ENCODE measurements at places on chromosomes 5 and 9.
A peak's percentile ranks its signal among the peaks of the same experiment; 100 is the strongest.

GRCh38 chr9:89547000-89547399, 49.1 kb upstream of the SEMA4D start:
- DNase-seq, result no peak

- DNase-seq, result no peak
These were observed 100.4 kb downstream of the PDE4D start for GRCh38 chr5:59792983-59793585.

GRCh38 chr9:21031091-21031807, at the start of gene HACD4:
Gene HACD4, minus strand, starts transcription at chr9:21031640. Its CDS starts 50 bp downstream, at chr9:21031590.
- DNase-seq, result peak; percentile 66

DNA sequence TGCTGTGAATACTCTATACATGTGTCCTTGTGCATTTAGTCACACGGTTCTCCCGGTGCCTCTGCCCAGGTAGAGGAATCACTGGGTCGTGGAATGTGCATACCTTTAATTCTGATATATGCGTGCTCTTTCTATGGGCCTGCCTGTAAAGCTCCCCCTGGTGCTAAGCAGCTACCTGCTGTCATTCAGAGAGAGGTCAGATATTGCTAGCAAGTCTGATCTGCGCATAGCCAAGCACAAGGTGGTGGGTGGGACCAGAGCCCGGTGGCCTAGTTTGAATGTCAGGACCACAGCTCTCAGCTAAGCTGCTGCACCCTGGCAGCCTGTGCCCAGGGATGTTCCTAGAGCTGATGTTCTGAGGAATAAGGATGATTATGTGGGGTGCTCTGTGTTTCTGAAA, 33.4 kb downstream of the TJP2 start:
- DNase-seq, result no peak

DNA sequence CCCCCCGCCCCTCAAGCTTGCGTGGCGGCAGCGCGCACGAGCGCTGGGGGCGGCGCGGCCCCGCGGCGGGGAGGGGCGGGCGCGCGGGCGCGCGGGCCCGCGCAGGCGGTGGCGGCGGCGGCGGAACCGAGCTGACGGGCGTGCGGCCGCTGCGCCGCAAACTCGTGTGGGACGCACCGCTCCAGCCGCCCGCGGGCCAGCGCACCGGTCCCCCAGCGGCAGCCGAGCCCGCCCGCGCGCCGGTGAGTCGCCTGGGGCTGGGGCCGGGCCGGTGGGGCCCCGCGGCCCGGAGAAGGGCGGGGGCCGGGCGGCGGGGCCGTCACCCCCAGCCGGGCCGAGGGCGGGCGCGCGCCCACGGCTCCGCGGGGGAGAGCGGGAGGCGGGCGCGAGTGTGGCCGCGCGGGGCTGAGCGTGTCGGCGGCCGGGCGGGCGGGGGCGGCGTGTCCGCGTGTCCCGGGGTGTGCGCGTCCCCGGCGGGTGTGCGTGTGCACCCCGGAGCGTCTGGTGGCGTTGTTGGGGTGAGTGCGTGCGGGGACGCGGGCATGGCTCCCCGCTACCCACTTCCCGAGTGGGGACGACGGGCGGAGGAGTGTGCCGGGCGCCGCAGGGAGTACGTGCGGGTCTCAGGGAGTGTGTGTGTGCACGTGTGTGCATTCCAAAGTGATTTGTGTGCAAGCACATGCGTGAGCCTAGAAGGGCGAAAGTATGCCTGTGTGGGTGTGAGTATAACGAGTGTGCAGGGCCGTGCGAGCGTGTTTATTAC, at the start of gene NEK6:
TSS of gene NEK6 (plus strand) at position 106 of the 763 bp plus-strand sequence. CDS start 44,016 bp downstream, outside the sequence.
- DNase-seq, result peak; percentile 15

GRCh38 chr5:78102500-78102899, 192.0 kb downstream of the AP3B1 start:
- DNase-seq, result no peak

- peak; percentile 59 for DNase-seq
These were observed 106.1 kb upstream of the CPEB4 start for GRCh38 chr5:173781816-173782670.

GRCh38 chr5:80141147-80141671, 106.1 kb downstream of the THBS4 start:
- no peak for DNase-seq

DNA sequence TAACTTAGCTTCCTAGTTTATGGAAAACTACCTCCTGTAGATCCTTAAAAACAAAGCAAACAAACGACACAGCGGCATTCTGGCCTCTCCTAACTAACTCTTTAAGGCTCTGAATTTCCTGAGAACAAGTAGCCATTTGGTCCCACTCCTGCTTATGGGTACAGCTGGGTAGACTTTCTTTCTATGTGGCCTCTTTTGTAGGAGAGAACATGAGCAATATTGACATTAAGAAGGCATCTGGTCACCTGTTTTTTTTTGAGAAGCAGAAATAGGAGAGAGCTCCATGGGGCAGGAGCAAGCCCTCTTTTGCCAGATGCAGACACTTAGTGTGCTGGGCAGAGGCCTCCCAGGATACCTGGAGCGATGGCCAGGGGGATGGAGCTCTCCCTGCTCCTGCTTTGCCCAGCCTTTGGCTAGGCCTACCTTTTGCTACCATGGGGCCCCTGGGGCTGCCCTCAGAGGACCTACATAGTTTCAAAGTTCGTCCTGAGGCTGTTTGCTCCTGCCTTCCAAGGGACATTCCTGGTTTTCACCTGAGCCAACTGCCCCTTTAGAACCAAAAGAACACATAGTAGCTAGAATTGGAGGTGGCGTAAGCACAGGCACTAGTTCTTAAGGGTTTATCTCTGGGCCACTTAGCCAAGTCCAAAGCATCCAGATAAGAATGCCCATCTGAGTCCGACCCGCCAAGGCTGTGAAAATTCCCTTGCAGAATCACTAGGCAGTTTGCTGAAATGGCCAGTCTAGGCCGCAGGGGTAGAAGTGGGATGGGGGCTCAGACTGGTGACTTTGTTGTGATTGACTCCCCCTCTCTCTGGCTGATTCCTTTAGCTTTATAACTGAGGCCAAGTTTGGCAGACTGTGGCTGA, 2.4 kb upstream of the STC2 start:
- no peak for DNase-seq

DNA sequence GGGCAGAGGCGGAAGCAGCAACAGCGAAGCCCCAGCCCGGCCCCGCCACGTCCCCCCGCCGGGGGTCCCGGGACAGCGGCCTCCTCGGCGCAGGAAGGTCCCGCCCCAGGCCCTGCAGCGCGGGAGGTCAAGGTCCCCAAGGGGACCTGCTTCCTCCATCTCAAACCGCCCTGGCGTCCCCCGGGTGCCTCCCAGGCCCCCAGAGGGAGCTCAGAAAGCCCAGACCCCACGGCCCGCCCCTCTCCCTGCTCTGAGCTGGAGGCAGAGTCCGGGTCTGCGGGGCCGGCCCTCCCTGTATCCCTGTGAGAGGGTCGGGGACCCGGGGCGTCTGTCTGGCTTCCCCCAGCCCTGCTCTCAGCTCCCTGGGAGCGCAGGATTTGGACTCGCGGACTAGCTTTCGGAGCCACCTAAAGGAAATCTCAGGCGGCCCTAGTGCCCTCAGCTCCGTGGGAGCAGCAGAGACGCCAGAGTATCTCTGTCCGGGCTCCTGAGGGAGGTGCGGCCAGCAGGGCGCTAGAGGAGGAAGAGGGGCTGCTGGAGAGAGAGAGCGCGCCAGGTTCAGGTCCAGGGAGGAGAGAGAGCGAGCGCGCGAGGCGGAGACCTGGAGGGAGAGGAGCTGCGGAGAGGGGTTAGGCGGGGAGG, 30.7 kb downstream of the EXOC3 start:
- DNase-seq, result peak; percentile 28

DNA sequence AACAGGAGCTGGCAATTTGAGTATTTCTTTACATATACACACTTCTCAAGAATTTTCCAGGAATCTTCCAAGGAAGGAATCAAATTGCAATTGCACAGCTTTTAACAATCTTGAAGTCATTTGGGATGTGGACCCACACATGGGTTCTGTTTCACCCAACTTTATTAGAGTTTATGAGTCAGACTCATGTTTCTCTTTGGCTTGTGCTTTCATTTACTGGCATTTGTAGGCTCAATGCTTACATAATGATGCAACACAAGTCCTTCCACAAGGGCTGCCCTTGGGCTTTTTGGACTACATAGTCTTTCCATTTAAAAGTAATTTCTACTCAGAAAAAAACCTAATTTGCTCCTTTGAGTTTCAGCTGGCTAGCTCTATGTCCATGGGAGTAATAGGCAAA, 4.6 kb upstream of the CDC37L1 start:
- DNase-seq, result no peak

DNA sequence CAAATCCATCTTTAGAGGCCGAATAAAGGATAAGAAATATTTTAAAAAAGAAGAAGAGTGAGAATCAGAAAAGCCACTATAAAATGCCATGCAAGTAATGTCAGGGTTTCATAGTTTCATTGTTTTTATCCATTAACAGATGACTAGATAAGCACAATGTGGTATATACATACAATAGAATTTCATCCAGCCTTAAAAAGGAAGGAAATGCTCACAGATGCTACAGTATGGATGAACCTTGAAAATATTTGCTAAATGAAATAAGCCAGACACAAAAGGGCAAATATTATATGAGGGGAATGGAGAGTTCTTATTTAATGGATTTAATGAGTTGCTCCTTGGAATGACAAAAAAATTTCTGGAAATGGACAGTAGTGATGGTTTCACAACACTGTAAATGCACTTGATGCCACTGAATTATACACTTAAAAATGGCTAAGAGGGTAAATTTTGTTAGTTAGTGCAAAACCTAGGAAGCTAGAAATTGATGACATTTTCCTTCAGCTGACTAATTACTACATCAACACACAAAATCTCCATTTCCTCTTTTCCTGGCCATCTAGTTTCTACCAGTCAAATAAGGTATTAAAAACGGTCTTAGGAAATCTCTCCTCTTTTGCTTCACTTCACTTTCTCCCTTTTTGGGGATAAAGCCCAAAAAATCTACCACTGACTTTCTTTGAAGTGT, 86.6 kb downstream of the GNA14 start:
- no peak for DNase-seq

DNA sequence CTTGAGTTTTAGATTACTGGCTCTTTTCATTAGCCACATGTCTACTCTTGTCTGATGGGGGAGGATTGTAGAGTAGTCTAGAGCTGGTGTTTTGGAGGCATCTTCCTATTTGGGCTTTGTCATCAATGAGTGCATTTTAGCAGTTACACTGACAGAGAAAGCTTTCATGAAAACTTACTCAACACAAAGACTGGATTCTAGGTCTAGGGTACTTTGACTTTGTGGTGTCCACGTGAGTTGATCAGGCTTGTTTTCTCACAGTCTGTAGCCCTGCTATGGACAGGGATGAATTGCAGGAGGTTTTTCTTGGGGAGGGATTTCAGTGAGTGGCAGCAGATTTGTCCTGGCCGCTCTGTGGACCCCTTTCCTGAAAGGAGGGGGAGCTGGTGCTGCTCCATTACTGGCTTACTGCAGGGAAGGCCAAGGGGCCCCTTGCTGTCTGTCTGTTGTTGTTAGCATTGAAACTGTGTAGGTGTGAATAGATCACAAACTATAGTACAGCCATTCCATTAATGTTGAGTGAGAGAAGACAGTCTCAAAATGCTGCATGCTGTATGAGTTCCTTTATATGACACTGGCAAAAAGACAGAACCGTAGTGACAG, 6.6 kb downstream of the TRIO start:
- DNase-seq, result no peak

GRCh38 chr5:28807195-28807729, 1768.9 kb upstream of the CDH9 start:
- DNase-seq, result no peak

GRCh38 chr5:57174128-57174889, 450 bp downstream of the GPBP1 start:
- DNase-seq, result no peak

DNA sequence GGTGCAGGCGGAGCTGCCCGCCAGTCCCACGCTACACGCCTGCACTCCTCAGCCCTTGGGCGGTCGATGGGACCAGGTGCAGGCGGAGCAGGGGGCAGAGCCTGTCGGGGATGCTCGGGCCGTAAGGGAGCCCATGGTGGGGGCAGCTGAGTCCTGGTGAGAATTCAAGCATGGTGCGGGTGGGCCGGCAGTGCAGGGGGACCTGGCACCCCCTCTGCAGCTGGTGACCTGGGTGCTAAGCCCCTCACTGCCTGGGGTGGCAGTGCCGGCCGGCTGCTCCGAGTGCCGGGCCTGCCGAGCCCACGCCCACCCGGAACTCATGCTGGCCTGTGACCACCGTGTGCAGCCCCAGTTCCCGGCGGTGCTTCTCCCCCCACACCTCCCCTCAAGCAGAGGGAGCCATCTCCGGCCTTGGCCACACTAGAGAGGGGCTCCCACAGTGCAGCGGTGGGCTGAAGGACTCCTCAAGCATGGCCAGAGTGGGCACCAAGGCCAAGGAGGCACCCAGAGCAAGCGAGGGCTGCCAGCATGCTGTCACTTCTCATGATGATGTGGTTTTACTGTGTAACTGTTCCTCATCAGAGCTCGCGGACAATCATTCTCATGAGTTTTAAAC, 228.9 kb upstream of the CDH9 start:
- DNase-seq, result no peak

GRCh38 chr5:137921931-137922330, 32.7 kb downstream of the PKD2L2 start:
- DNase-seq, result no peak

GRCh38 chr9:82695704-82696103, 367.2 kb downstream of the RASEF start:
- no peak for DNase-seq

GRCh38 chr9:91429501-91429900, 5.9 kb upstream of the NFIL3 start:
- no peak for DNase-seq

Measured in activated naive CD4-positive, alpha-beta T cell treated with anti-CD3 and anti-CD28 coated beads, Interleukin-2, amount 50 U/mL, for 16 hours (primary cell).